ENCODE measurements at places on chromosomes 5 and 9.

- DNase-seq = no peak
Observed at GRCh38 chr5:180153099-180153498, 55.9 kb downstream of the RASGEF1C start.

DNA sequence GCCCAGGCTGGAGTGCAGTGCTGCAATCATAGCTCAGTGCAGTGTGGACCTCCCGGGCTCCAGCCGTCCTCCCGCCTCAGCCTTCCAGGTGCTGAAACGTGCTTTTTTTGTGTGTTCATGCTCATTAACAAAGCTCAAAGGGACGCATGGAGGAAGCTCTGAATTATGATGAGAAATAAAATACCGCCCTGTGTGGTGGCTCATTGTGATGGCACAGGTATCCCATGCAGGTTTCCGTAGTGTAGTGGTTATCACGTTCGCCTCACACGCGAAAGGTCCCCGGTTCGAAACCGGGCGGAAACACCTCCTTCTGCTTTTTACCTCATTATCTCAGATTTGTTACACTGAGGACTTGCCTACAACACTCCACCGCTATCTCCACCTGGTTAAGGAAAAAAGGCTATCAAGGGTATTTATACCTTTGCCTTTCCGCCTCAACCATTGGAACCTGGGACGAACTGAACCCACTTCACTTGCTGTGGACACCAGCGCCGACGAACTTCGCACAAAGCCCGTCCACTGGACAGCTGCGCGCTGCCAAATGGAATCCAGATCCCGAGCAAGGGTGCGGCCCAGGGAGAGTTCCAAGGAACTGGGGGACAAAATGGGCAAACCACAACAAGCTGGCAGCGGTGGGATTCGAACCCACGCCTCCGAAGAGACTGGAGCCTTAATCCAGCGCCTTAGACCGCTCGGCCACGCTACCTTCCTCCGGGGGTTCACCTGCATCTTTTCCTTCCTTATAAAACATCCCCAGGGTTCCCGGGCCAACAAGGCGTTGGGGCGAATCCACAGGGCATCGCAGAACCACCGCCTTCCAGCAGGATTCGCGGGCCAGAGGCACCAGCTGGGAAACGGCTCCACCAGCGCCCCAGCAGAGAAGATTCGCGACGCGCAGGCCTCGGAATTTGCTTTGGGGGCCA is 26.3 kb downstream of the OR2V2 start:
- DNase-seq = peak; percentile 70

GRCh38 chr5:57324181-57324580 is 150.3 kb downstream of the GPBP1 start:
- no peak for DNase-seq

GRCh38 chr9:8361364-8361763 is 561.8 kb upstream of the DMAC1 start:
- DNase-seq = no peak

DNA sequence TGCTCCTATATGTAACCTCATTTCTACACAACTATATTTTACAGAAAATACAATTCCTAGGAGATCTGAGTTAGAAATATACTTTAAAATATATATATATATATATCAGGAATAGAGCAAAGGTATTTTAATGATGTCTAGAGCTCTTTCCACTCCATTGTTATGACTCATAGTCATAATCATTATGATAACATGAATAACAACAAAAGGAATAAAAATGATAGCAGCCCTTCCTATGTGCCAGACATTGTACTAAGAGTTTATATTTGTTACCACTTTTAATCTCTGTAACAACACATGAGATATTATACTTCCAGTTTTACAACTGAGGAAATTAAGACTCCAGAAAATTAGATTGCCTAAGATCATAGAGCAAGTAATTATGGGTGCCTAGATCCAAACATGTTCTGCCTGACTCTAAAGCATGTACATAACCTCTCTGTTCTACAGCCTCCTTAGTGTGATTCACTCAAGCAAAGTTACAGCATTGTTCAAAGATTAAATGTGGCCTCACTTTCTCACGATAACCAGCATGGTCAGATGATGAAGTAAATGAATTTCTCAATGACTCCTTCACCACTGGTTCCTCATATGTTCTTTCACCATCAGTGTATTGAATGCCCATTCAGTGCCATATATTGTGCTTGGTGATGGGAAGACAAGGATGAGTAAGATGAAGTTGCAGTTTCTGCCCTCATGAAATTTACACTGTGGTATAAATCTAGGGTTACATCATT is 452.1 kb downstream of the EFNA5 start:
- no peak for DNase-seq

DNA sequence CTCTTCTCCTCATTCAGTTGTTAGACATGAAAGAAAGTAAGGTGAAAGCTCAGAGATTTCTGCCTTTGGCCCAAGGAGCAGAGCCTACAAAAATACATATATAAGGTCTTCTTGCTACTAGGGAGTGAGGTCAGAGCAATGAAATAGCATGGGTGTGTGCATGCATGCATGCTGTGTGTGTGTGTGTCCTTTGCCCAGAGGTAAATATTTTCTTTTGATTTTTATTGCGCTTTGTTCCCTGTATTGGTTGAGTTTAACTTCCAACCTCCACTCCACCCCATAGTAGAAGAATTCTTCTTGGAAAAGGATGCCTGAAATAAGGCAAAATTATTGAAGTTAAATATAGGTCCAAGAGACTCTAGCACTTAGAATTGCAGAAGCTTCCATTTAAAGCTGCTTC is 248.0 kb upstream of the PTGER4 start:
- DNase-seq = no peak

- no peak for DNase-seq
Observed at GRCh38 chr5:143583409-143583808, 179.9 kb upstream of the NR3C1 start.

- no peak for DNase-seq
Observed at GRCh38 chr5:178642351-178642909, 15.6 kb upstream of the CLK4 start.

DNA sequence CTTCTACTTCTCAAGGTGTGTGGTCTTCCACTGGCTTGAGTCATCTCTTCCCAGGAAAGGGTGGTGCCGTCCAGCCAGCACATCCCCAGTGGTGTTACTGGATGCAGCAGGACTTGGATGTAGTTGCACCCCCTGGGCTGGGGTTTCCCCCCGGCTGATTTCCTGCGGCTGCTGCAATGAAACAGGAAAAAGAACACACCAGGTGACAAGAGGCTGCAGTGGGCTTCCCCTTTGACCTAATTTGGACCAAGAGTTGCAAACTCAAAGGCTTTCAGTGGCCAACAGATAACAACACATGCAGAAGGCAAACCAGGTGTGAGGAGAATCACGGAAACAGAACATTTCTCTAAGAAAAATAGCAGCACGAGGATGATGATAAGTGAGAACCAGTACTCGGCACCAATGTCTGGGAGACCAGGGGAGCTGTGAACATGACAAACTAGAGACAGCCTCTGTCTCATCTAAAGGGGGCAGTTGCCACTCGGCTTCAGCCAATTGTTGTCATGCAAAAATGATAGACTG is 83.7 kb downstream of the PDE6A start:
- DNase-seq = no peak

All from stimulated activated CD4-positive, alpha-beta T cell treated with anti-CD3 and anti-CD28 coated beads, Interleukin-15, amount 100 ng/mL, for 1 hour (primary cell).